NCI-H524 (cell line): ENCODE measurements at places on chromosomes 3 and 15.

- DNase-seq: peak; percentile 63
Observed at GRCh38 chr3:161822291-161822690, 325.7 kb downstream of the OTOL1 start.

- DNase-seq: no peak
Observed at GRCh38 chr15:60901647-60902046, 327.5 kb downstream of the RORA start.

- no peak for DNase-seq
Observed at GRCh38 chr3:27888562-27888961, 166.4 kb upstream of the EOMES start.

- DNase-seq: peak; percentile 65
Observed at GRCh38 chr3:168093229-168093628, 2.5 kb downstream of the GOLIM4 start.

GRCh38 chr15:48046813-48047438 lies 73.9 kb upstream of the SLC24A5 start:
- no peak for DNase-seq

DNA sequence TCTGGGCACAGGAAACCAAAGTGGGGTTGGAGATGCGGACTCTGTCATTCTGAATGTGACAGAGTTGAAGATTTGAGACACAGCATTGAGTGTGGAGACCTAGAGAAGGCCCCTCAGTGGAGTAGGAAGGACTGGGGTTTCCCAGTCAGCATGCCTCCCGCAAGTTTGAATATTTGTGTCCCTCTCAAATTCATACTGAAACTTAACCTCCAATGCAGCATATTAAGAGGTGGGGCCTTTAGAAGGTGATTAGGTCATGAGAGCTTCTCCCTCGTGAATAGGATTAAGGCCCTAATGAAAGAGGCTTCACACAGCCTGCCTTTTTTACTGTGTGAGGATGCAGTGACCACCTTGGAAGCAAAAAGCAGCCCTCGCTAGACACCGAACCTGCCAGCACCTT lies 8.0 kb downstream of the HDDC3 start:
- DNase-seq: peak; percentile 15

DNA sequence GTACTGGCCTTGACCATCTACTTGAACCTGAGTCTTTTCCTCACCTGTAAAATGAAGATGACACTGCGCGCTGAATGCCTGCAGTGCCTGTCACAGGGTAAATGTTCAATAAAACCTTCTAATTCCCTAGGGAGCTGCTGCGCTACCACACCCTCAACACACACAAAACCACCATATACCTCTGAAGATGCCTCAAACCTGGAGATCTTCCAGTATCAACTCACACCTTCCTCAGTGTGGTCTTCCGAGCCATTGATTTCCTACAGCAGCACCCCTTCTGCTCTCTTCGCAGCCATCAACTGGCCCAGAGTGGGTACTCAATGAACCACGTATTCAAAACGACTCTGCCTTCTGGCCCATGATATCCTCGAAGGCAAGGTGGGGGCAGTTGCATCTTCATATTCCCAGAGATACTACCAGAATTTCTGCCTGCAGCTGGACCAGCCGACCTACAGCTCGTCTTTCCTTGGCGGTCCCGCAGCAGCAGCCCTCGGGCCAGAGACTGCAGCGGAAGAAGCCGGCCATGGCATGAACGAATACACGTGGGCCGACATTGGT lies 695 bp downstream of the RPL32 start:
- DNase-seq: peak; percentile 31
